ENCODE measurements at places on chromosomes 3 and 15.

DNA sequence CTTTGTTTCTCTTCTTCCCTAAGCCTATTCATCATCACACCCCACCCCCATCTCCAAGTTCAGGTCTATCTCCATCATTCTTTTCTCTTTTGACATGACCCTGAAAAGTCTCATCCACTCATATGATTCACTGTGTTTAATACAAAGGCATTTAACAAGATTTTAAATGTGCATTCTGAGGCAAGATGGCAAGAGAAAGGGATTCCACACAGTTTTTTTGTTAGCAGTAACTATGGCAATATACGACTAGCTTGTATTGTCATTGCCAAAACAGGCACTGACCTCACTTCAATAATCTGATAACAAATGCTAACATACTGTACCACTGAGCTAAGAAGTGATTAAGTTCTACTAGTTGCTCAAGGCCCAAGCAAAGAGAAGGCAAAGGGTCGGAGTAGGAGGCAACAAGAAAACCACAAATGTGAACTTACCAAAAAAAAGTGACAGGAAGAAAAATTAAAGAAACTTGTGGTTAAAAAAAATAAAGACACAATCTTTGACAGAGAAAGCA, 53.2 kb downstream of the FBN1 start:
- no peak for DNase-seq

DNA sequence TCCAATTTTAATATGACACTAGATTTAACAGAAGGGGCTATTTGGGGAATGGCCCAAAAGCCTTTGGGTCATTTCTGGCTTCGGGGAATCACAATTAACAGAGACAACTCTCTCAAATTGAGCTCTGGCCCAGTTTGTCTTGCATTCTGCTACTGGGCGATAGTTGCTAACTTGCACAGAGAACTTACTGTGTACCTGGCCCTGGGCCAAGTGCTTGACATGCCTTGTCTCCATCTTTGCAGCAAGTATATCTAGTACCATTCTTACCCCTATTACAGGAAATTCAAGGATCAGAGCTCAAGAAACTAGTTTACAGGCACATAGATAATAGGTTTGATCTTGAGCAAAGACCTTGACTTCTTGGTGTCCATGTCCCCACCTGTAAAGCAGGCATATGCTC, 175.7 kb downstream of the TMEM108 start:
- no peak for DNase-seq

- DNase-seq: no peak
Observed at GRCh38 chr3:187914231-187914630, 169.0 kb upstream of the BCL6 start.

DNA sequence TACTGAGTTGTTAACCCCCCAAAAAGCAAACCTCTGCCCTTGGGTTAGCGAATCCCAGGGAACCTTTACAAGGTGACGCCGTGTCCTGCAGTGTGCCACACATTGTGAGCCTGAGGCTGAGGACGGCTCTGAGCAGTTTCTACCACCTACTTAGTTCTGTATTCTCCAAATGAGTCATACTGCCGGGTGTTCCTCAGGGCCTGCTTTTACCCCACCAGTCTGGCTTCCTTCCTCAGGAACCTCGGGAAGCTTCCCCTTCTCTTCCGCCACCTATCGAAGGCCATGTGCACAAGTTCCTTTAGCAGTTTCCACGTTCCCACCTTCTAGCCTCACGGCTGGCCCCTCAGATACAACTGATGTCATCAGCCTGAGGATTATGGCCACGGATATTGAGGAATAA, 384.0 kb upstream of the TPM1 start:
- no peak for DNase-seq

- no peak for DNase-seq
Observed at GRCh38 chr3:20648294-20648693, 462.3 kb upstream of the SGO1 start.

- no peak for DNase-seq
Observed at GRCh38 chr3:155748611-155749365, 3.9 kb upstream of the PLCH1 start.

DNA sequence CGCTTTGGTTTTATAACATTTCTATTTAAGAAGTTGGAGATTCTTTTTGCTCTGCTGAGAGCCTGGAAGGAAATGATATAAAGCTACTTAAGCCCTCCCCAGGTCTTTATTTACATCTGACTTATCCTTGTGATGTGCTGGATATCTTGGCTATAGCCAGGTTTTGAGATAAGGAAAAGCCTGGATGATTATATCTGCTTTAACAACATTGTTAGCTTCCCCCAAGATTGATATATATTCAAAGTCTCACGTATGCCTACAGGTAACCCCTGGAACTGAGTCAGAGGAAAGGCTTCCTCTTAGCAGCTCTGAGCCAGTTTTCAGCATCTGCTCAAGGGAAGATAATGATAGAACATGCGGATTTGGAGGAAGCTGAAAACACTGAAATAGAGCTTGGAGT, 61.5 kb upstream of the CRBN start:
- DNase-seq: no peak

- no peak for DNase-seq
Observed at GRCh38 chr3:141969711-141970110, 93.3 kb downstream of the ATP1B3 start.

DNA sequence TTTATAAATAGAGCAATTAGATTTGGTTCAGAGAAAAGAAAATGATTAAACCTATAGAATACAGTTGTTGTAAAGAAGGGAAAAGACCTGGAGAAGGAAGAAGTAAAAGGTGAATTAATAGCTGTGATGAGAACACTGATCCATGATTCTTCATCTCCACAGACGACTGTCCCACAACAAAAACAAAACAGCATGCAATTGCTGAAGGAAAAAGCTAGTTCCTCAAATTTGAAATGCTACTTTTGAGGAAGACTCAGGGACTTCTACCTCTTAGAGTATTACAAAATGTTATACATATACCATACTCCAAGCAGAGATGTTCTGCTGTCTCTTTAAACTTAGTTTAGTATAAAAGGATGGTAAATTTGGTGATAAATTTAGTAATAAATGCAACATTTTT, 21.5 kb downstream of the ALCAM start:
- DNase-seq: no peak

DNA sequence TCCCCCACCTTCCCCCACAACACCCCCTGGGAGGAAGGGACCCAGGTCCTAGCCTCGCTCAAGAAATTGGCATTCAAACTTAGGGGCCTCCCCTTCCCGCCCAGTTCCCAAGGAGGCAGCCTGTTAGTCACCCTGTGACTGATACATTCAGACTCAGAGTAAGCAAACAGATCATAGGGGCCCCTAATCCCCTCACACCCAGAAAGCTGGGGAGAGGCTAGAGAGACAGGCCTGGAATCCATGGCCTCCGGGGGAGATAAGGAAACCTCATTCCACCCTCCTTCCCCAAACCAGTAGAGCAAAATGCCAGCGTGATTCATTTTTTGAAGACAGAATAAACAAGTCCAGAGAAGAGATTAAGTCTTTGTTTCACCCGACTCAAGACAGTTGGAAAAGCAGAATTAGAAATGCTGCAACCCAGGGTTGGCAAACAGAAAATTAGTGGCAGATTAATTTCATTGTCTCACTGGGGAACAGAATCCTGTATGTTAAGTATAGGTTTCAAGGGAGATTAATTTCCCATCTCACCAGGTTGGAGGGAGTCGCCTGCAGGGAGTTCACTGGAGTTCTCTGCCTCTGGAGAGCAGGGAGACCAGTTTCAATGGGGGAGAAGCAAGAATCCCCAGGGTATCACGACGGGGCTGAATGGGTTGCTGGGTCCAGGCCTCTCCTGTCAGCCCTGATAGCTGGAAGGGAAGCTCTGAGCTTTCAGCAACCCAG, 268.3 kb downstream of the UACA start:
- DNase-seq: no peak

- no peak for DNase-seq
Observed at GRCh38 chr3:56887402-56888025, 85.8 kb upstream of the ARHGEF3 start.

DNA sequence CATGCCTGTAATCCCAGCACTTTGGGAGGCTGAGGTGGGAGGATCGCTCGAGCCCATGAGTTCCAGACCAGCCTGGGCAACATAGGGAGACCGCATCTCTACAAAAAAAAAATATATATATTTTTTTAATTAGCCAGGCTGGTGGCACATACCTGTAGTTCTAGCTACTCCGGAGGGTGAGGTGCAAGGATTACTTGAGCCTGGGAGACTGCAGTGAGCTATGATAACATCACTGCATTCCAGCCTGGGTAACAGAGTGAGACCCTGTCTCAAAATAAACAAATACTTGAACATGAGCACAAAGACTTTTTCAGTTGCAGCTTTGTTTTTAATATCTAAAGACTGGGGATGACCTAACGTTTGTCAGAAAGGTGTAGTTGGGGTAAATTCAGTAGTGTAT, 31.3 kb upstream of the GATM start:
- no peak for DNase-seq

DNA sequence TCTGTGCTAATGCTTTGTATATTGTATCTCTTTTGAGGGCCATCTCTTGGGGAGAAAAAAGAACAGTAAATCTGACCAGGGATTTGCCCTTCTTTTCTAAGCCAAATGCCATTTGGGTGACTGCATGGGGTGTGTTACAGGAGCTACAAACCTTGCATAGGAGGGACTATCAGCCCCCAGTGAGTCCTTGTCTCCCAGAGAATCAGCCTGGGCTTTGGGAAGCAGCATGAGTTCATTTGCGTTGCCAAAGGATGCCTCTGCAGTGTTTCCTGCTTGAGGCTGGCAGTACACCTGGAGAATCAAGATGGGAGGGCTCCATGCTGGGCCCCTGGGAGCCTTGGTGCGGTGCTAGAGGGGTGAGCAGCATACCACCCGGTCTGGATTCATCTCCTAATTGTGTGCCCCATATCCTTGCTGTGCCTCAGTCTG, 49.6 kb upstream of the POLG start:
- DNase-seq: no peak

DNA sequence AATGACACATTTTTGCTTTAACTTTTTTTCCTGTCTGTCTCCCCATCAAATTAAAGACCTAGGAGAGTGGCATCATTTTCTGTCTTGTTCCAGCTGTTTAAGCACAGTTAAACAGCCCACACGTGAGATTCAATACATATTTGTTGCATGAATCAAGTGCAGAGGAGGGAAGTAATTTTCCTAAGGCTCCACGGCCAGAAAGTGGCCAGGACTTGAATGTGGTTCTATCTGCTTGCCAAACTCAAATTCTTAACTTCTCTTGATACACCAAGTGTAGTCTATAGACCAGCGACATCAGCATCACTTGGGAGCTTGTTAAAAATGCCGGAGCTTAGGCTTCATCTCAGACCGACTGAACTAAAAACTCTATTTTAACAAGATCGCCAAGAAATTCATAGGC, 724.8 kb upstream of the CFAP20DC start:
- DNase-seq: no peak

DNA sequence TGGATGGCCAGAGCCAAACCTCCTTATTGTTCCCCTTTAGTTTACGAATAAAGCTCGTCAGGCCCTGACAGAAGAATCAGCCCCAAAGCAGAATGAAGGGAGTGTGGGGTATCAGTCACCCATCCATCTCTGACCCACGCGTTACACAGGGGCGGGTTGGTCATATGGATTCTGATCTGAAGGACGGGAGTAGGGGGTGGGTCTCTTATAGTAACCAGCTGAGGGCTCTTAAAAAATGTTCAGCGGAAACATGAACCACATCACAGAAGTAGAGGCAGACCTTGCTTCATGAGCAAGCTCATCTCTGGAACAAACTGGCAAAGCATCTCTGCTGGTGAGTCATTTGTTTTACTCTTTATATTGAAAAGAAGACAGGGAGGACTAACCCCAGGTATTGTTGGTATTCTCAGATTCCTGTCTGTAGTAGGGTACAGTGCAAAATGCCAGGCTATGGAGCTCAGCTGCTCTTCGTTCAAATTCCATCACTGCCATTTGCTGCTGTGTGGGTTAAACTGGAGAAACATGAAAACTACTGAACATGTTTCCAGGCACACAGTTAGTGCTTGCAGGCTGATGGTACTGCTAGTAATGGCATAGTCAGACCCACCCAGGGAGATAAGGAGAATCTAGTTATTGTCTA, at the start of gene CXCR6:
Gene CXCR6 (plus strand): TSS at position 258 of the 640 bp plus-strand sequence. CDS start 3,018 bp downstream, outside the sequence.
- peak; percentile 14 for DNase-seq

DNA sequence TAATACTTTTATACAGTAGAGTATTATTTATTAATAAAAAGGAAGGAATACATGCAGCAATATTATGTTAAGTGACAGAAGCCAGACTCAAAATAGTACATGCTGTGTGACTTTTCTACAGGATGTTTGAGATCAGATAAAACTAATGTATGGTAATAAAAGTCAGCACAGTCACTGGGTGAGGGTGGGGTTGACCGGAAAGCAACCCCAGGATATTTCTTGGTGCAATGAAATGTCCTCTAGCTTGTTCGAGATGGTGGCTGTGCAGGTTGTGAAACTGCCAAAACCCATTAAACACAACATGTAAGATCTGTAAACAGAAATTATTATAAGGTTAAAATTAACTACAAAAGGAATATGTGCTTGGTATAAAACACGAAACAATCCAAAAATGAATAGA, 20.8 kb upstream of the ALDH1L1 start:
- no peak for DNase-seq

DNA sequence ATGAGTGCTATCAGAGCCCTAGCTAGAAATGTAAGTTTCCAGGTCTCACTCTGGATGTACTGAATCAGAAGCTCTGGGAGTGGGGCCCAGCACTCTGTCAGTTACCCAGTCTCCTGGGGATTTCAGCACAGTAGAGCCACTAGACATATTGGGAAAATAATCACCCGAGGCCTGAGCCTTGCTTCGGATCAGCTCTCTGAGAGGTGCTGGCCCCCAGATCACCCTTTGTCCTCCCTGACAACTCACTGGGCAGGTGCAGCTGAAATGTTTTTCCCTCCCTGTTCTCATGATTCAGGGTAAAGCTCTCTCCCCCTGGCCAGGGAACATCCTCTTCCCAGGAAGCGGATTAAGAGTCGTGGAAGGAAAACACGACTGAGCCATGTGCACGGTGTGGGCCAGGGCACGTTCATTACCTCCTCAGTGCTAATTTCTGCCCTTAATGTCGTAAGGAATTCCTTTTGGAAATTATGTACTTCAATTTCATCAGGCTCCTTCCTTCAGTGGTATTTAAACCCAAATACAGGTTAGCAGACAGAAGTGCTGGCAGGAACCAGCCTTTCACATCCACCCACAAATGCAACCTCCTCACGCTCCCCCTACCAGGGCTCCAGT, 296.7 kb upstream of the LYSMD4 start:
- no peak for DNase-seq

DNA sequence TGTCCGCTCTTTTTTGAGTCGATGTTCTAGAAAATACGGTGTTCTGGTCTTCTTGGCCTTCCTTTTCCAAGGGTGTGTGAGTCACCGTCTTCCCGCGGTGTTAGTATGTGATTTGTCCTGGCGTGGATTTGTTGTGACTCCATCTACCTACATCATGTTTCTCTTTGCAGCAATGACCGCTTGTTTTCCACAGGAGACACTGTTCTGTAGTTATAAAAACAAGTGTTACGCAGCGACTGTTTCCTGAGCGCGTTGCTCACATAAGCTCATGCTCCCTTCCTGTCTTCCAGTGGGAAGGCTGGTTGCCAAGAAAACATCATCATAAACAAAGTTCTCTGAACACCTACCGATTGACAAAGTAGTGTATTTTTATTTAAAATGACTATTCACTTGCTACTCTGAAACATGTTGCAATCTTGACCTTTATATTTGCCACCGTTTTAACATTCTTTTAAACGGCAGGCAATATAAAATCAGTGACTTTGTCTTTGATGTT, 19.0 kb downstream of the USP13 start:
- DNase-seq: no peak

GRCh38 chr15:88982946-88983342, 69.8 kb upstream of the MFGE8 start:
- no peak for DNase-seq

Data from activated T-cell treated with anti-CD3 and anti-CD28 coated beads for 1 hour (primary cell).